ENCODE measurements at places on chromosomes 16 and 17.

DNA sequence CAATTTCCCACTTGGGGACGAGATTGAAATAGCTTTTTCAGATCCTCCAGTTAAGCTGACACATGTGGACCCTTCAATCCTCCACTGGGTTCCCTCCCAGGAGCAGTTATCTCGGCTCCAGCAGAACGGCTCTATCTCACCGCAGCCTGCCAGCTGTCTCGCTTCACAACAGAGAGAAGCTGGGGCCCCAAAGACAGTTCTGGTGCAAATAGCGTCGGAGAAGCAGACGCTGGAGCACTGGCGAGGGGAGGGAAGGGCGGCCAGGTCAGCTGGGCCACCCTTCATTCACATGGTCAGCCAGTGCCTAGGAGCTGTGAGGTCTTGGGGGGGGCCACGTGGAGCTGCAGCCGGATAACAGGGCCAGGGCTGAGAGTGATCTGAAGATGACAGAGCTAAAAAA is 141.3 kb upstream of the SDK2 start:
- DNase-seq, result no peak

- DNase-seq, result no peak
Observed at GRCh38 chr16:15575293-15576049, 67.5 kb downstream of the MARF1 start.

DNA sequence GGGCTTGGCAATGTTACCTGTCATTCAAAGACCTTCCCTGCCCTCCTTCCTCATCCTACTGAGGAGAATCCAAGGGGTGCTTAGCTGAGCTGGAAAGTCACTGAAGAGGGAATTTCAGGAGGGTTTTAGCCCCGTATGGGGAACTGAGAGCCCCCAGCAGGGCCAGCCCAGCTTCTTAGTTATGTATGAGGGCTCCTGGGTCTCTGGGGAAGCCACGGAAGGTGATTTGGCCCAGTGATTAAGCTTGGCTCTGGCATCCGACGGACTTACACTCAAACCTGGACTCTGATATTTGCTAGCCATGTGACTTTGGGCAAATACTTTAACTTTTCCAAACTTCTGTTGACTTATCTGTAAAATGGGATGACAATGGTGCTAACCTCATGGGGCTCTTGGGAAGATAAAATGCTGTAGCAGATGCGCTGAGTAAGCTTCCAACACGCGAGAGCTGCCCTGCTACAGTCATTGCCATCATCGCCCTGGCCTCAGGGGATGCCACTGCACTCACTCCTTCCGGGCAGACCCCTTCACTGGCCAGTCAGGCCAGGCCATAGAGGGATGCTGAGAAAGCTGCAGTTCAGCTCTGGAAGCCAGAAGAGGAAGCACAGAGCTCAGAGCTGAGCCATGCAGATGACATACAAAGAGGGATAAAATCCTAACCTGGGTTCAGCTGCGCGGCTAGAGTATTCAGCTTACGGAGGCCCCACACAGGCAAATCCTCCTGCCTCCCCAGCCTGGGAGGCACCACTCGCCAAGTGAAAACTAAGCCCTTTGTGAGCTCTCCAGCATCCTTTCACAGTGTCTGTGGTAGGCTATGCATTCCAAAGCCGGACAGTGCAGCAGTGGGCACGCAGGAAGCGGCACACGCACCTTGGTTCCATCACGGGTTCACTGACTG is 44.9 kb upstream of the PIK3R6 start:
- DNase-seq, result no peak

DNA sequence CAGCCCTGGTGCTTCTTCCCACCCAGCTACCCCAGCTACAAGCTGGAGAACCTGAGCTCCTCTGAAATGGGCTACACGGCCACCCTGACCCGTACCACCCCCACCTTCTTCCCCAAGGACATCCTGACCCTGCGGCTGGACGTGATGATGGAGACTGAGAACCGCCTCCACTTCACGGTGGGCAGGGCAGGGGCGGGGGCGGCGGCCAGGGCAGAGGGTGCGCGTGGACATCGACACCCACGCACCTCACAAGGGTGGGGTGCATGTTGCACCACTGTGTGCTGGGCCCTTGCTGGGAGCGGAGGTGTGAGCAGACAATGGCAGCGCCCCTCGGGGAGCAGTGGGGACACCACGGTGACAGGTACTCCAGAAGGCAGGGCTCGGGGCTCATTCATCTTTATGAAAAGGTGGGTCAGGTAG is 3.6 kb downstream of the GAA start:
- DNase-seq, result no peak

- DNase-seq, result no peak
Observed at GRCh38 chr17:41258406-41258805, 3.2 kb downstream of the KRTAP9-9 start.

DNA sequence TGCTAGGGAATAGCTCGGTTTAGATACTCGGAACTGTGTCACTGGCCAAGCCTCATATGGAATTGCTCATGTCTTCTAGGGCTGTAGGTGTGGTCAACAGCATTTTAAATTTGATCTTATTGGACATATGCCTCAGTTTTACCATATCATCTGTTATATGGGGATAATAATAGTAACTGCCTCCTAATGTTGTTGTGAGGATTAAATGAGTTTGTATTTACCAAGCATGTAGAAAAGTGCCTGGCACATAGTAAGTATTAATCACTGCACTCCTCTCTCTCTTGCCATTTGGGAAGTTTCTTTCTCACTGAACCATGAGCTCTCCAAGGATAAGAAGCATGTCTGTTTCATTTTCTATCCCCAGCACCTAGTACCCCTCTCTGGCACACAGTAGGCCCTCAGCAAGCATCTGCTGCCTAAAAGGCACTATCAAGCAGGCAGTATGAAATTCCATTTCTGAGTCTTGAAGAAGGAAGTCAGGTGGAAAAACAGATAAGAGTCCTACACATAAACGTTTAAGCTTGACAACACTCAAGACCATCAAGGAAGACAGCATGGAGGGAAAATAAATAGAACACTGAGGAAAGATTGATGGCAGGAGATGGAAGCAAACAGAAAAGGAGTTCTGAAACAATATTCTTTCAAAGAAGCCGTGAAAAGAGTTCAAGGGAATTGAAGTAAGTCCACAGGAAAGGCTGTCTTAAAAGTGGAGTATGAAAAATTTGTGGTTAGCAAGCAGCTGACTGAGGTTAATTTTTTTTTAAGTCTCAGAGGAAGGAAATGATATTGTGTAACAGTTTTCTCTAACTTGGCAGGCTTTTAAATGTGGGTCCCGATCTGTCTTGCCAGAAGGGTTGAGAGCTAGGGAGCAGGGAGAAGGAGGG is 2.2 kb upstream of the ATP6V0A1 start:
- DNase-seq, result no peak

GRCh38 chr17:61926826-61927207 is 965 bp downstream of the INTS2 start:
- no peak for DNase-seq

GRCh38 chr17:45364531-45365390 is 47.9 kb upstream of the MAP3K14 start:
- peak; percentile 16 for DNase-seq

DNA sequence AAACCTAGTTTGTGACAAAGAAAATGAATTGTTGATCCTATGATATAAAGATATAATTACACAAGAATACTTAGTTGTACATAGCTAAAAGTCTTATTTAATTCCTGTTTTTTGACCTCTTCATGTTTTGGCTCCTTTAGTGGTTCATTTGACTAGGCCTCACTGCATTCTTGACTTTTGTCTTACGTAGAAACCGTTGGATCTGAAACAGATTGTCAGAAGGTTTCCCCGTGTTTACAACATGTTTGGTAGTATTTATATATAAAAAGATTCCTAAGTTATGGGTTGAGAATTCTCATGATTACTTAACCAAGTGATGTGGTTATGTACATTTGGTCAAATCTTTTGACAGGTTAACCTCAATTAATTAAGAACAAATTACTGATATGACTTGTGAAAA is 162.8 kb downstream of the BCAS3 start:
- no peak for DNase-seq

DNA sequence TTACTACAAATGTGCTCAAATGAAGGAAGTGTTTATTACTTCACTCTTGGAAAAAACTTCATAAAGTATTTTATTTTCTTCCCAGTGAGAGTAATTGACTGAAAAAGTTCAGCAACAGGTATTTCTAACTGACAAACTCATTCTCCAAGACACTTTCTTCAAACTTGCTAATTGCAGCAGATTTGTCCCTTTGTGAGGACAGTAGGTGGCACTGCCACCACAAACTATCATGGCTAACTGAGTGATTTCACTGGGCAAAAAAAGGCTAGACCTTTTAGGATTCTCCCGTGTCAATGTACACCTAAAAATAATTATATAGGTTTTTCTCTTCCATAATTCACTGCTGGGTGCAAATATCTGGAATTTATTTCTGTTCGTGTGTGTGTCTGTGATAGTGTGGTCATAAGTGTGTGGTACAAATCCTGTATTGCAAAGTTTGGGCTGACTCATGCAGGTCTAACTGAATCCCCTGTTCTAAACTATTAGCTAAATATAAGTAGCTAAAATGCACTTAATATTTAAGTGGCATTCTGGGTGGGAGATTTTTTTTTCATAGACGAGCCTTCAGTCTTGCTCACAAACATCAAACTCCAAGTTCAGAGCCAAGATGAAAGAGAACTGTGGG is 3.9 kb downstream of the HS3ST3A1 start:
- no peak for DNase-seq

GRCh38 chr16:84453061-84453752 is 51.3 kb downstream of the MEAK7 start:
- no peak for DNase-seq

DNA sequence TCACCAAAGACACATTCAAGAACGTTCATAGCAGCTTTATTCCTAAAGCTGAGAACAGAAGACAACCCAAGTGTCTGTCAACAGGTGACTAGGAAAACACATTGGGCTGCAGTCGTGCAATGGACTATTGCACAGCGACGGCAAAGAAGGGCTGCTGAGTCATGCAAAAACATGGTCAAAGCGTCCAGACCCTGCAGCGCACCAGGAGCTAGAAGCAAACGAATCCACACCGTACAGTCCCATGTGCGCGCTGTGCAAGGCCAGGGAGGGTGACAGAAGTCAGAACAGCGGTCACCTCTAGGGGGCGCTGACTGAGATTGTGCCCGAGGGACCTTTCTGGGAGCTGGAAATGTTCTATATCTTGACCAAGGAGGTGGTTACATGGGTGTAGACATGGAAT is 266.4 kb downstream of the MAF start:
- peak; percentile 65 for DNase-seq

GRCh38 chr17:82128287-82128686 is 30.3 kb upstream of the FASN start:
- no peak for DNase-seq

DNA sequence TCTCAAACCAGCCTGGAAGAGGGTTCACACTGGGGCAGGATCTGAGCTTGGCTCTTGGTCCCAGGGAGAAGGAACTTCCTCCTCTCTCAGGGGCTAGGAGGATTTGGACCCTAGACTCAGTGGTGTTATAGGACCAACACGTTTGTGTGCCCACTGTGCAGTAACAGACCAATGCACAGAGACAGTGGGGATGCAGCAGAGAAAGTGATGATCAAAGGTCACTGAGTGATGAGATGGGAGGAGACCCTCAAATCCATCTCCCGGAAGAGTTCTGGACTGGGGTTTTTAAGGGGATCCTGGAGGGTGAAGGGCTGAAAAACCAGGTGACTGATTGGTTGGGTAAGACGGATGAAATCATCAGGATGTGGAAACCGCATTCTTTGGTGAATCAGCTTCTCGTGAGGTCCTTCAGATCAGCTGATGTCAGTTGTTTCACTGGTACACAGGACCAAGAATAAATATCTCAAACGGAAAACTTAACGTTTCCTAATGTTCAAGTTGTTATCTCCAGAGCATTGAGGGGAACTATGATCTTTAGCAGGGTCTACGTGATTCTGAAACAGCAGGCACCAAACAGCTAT is 3.3 kb upstream of the VAC14 start:
- DNase-seq, result no peak

DNA sequence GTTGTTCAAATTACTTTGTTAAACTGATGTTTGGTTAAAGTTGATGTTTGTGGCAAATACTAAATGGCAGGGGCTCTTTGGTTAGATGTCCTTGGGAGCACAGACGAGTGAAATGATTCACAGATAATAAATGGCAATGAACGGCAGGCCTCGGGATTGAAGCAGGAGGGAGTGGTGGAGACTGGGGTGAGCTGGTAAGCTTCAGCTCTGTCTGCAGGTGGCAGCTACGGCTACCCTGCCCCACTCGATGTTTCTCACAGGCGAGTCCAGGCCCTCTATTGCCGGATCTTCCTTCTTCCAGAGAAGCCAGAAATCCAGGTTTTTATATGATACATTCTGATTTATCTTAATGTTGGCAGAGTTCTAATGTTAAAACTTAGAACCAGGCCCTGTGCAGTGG is 144.8 kb upstream of the CACNG5 start:
- peak; percentile 4 for DNase-seq

GRCh38 chr17:3030096-3030495 is 33.3 kb downstream of the OR1D5 start:
- DNase-seq, result no peak

DNA sequence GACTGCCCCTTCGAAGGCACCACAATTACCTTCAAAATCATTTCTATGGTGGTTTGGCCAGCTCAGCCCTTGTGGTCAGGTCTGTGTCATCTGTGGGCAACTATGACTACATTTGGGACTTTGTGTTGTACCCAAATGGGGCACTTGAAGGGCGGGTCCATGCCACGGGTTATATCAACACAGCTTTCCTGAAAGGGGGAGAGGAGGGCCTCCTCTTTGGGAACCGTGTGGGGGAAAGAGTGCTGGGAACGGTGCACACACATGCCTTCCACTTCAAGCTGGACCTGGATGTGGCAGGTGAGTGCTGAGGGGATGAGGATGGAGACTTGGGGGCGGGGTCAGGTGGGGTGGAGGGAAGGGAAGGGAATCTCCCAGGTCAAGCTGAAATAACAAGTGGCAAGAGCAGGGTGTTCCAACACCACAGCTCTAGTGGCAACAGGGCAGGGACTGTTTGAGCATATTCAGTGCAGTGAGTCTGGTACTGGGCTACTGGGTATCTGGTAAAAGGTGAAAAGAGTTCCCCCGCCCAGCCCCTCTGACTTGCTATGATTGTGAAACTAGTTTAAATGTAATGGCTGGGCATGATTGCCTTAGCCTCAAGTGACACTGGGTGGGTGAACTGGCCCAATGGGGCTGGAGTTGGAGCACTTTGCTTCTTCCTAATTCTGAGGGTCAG is 1.7 kb downstream of the AOC2 start:
- peak; percentile 80 for DNase-seq

DNA sequence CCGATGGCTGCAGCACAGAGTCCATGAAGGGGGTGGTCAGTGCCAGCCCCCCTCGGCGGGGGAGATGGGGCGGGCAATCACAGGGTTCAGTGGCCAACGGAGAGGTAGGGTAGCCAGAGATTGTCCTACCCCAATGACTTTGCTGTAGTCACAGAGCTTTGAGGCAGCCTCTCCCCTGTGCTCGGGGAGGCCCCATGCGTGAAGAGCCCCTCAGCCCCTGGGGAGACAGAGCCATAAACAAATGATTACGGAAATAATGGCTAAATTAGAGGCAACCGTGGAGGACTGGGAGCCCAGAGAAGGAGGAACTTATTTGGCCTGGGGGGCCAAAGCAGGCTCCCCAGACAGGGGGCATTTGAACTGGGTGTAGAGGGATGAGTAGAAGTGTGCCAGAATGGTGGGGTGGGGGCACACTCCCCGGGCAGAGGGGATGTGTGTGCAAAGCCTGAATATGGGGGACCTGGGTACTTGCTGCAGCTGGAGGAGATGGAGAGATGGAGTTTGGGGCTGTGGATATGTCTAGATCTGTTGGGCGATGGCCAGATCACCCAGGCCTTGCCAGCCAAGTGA is 164.8 kb downstream of the CMIP start:
- no peak for DNase-seq
